Stimulated activated CD4-positive, alpha-beta T cell treated with anti-CD3 and anti-CD28 coated beads, Interleukin-2, amount 100 ng/mL, for 4 hours (primary cell): ENCODE measurements at places on chromosomes 16 and 17.

DNA sequence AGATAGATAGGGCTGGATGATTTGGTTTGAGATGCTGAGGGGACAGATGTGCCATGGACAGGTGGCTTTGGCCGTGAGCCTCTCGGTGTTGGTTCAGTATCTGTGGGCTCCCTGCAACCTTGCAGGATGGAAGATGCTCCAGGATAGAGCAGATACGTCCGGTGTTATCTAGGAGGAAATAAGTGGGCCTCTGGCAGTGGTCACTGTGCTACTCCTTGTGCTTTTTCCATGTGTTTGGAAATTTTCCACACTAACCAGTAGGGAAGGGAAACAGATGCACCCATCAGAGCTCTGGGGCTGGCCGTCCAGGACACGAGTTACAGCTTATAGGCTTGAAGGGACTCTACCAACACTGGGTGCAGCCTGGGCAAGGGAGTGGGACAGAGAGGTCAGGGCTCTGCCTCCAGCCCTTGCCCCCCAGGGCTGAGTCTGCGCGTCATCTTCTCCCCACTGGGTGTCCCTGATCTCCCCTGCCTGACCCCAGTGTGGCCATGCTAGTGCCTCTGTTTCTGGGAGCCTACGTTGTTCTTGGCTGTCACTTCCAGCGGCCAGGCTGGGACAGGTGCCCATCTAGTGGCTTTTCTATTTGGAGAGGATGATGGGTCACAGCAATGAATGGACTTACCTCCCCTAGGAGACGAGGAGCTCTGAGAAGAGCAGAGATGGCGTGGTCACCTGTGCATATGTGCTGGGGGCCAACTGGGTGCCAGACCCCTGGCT lies 166.9 kb downstream of the SEC14L1 start:
- no peak for DNase-seq

DNA sequence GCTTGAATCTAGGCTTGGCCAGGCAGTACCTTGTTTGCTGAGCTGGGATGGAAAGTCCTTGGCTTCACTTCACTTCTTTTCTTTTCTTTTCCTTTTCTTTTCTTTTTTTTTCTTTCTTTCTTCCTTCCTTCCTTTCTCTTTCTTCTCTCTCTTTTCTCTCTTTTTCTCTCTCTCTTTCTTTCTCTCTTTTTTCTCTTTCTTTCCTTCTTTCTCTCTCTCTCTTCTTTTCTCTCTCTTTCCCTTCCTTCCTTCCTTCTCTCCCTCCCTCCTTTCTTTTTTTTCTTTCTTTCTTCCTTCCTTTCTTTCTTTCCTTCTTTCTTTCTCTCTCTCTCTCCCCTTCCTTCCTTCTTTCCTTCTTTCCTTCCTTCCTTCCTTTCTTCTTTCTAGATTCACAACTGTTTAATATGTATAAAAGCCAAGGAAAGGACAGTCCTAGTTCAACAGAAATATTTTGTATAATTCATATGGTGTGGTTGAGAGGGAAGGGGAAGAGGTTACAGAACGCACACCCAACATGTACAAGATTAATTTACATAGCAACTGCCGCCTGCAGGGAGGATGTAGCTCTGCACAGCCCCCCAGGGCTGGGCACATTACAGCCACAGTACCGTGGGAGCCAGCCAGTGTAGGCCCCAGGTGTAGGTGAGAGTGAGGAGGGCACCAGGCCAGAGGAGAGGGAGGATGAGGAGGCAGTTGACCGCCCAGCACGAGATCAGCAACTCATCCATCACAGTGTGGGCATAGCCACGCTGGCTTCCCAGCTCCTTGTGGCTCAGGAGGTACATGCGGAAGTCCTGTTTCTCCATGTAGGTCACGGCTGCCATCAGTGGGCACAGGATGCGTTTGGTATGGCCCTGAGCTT lies 9.7 kb upstream of the ITGB3 start:
- DNase-seq: no peak

GRCh38 chr16:80671281-80671849 lies 130.6 kb downstream of the DYNLRB2 start:
- no peak for DNase-seq

GRCh38 chr16:79839466-79840341 lies 239.2 kb upstream of the MAF start:
- DNase-seq: no peak

GRCh38 chr16:11160676-11161115 lies 95.3 kb downstream of the SOCS1 start:
- no peak for DNase-seq

DNA sequence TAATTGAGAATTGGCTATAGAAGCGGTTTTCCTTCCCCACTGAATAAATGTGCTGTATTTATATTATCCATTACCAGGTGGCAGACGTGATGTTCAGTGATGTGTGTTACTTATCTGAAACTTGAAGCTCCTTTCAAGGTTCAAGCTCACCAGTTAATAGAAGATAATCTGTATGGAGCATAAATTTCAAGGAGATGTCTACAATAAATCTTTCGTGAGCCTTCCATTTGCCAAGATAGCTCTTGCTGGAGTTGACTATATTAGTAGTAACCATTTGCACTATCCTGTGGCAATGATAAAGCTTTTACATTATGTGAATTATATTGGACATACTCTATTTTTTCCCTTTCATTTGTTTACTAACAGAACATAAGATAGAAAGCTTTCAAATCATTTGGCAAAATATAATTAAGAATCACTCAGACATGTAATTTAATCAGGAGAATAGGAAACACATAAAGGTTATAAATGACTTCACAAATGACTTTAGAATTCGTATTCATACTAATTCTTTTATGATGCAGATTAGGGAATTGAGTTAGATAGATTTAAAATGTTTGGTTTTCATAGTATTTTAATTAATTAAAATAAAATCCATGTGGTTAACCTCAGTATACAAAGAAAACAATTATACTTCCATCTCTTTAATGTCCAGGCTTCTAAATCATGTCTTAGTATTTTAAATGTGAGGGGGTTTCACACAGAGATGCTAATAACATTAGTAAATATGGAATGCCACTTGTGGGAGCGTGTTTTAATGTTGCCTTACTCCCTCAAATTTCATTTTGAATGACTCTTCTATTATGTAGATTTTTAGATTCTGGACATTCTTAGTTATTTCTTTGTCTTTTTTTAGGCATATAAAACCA lies 664.4 kb upstream of the CDH8 start:
- no peak for DNase-seq

GRCh38 chr17:34487626-34488025 lies 91.8 kb upstream of the TMEM132E start:
- no peak for DNase-seq
